Anterior cingulate cortex (tissue), 58 donors: ENCODE measurements at places on chromosomes 2 and 18.

DNA sequence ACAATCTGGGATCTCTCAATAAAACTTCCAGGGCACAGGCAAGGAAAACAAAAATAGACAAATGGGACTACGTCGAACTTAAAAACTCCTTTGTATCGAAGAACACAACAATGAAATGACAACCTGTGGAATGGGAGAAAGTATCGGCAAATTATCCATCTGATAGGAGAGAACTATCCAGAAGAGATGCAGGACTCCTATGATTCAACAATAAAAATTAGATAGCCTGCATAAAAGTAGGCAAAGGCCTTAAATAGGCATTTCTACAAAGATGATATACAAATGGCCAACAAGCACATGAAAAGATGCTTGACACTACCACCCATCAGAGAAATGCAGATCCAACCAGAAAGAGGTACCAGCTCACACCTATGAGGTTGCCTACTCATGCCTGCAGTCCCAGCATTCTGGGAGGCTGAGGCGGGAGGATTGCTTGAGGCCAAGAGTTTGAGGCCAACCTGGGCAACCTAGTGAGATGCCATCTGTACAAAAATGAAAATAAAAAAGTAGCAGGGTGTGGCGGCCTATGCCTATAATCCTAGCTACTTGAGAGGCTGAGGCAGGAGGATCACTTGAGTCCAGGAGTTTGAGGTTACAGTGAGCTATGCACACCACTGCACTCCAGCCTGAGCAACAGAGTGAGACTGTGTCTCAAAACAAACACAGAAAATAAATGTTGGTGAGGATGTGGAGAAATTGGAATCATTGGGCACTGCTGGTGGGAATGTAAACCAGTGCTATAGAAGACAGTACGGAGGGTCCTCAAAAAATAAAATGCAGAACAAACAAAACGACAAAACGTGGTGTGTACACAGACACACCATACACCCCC lies 21.6 kb downstream of the TWIST2 start:
- DNase-seq: no peak

DNA sequence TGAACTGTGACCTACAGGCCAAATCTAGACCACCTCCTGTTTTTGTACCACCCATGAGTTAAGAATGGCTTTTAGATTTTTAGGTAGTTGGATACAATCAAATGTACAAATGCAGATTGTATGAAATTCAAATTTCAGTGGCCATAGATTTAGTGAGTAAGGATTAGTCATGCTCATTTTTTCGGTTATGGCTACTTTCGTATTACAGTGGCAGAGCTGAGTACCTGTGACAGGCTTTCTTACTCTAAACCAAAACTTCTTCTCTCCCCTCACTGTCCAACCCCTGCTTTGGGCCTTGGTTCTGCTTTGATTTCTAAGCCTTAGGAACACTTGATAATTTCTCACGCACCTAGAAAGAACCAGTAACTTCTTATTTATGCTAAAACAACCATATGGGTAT lies 82.1 kb downstream of the CDC42EP3 start:
- no peak for DNase-seq

DNA sequence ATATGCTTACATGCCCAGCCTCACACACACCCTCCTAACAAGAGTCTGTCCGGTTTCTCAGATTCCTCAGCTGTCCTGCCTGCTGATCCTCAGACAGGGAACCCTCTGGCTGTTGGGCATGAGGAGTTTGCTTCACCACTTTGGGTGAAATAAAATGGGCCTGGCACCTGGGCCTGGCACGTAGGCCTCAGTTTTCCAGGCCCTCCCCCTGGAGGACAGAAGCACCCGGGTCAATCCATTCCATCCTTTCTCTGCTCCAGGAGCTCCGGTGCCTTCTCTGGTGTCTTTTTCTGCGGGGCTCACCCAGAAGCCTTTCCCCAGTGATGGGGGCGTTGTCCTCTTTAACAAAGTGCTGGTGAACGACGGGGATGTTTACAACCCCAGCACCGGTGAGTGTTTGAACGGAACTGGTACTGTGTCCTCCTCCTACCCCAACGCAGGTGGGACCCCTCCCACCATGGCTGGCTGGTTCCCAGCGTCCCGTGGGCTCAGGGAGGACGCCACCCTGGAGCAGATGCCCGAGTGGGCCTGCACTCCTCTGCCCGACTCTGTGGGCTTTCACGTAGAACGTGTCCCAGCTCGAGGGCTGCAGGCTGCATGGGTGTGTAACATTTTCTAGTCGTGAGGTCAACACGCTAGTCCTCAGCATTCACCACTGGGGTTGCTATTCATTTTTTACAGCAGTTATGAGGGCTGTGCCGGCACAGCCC lies 62.8 kb downstream of the EMILIN2 start:
- DNase-seq: no peak

- DNase-seq: no peak
Measured at GRCh38 chr2:220991972-220992371, 580.1 kb downstream of the EPHA4 start.

- DNase-seq: no peak
Measured at GRCh38 chr2:196985511-196986183, 59.1 kb upstream of the PGAP1 start.

DNA sequence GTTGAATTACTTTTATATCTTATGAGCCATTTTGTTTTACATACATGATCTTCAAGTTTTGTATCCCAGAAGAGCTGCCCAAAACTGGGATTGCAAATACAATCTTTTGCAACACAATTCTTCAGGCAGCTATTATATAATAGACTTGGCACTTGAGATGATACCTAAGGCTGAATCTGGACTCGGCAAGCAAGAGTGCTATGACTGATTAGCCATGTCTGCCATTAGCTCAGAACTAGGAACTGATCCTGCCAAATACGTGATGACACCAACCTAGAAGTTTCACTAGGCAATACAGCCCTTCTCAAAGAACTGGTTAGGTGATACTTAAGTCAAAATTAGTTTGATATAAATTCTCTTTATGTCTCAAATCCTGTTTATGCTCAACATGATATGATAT lies 619.6 kb downstream of the CPS1 start:
- no peak for DNase-seq

DNA sequence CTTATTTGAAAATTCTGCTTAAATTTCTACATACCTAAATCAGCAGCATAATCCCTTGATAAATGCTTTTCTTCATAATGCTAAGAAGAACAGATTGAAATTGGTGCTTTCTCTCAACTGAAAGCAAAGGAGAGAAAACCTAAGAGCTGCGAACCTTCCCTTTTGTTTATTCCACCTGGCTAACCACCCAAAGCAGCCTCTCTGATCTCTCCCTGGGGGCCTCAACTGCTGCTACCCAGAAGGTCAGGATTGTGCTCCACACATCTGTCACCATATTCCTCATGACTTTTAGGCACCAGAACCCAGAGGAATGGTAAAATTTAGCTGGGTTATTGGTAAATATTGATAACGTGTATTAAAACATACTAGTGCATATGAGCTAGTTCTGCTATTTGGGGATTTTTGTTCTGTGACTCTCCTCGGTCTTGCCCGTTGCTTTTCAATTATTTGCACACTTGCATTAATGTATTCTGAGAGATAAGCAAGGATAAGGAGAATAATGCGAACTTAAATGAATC lies 334.1 kb downstream of the RIT2 start:
- no peak for DNase-seq

DNA sequence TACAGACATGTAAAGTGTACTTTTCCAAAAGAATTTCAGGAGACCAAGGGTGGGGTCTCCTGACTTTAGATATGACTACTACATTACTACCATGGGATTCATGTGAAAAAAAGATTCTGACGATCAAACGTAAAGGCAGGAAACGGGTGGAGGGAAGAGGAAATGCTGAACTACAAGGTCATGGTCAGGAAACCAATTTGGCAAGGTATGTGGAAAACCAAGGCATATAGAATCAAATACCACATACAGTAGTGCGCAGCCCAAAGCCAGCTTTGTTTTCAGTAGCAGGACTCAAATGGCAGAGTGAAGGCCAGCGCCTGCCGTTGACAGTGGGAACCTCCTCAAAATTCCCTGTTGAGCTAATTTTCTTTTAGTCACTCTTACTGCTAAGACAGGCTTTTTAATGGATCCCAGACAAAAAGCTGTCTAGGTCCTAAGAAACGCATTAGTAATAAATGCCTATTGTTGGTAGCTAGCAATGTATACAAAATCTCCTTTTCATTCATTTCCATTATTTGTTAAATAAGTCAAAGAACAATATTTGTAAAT lies 57.6 kb upstream of the SERTAD2 start:
- no peak for DNase-seq

- DNase-seq: no peak
Measured at GRCh38 chr18:22348521-22349316, 69.0 kb downstream of the CTAGE1 start.

DNA sequence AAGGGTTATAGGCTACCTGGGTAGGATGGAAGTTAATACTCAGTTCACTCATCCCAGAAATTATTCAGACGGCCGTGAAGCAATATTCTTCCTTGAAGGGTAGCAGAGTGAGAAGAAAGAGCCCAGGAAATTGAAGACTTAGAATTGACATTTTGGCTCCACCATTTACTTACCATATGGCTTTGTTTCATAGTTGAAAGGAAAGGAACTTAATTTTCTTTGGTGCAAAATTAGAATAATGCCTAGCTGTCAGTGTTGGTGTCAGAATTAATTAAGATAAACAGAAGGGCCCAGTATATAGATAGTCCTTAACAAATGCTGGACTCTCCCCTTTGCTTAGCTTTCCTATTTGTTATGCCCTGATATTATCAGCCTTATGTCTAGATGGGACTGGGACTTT lies 263.2 kb downstream of the KCNJ3 start:
- no peak for DNase-seq

- DNase-seq: no peak
Measured at GRCh38 chr2:218448934-218449333, 30.0 kb downstream of the VIL1 start.

DNA sequence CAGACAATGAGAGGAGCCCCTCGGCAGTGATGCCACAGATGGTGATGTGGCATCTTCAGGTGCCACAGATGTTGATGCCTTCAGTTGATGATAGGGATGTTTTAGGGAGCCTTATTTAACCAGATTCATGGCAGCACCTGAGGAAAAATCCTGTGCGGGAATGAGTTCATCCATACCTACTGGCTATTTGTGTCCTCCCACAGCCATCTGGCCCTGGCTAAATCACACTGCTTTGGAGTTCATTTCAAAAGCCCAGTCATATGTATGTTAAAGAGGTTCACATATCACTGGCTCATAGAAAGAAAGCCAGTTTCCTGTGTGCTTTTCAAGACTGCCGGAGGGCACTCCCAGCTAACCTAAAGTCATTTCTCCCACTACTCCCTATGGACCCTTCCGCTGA lies 131.3 kb downstream of the MCFD2 start:
- no peak for DNase-seq

DNA sequence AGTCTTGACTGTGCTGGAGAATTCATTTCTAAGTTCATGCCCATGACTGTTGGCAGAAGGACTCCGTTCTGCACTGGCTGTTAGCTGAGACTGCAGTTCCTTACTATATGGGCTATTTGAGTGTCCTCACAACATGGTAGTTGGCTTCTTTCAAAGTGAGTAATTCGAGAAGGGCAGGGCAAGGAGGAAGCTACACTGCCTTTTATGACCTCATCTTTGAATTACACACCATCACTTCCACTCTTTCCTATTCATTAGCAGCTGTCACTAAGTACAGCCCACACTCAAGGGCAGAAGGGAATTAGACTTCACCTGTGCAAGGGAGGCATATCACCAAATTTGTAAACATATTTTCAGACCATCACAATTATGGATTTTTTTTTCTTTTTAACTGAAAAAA lies 55.9 kb upstream of the EPAS1 start:
- no peak for DNase-seq

DNA sequence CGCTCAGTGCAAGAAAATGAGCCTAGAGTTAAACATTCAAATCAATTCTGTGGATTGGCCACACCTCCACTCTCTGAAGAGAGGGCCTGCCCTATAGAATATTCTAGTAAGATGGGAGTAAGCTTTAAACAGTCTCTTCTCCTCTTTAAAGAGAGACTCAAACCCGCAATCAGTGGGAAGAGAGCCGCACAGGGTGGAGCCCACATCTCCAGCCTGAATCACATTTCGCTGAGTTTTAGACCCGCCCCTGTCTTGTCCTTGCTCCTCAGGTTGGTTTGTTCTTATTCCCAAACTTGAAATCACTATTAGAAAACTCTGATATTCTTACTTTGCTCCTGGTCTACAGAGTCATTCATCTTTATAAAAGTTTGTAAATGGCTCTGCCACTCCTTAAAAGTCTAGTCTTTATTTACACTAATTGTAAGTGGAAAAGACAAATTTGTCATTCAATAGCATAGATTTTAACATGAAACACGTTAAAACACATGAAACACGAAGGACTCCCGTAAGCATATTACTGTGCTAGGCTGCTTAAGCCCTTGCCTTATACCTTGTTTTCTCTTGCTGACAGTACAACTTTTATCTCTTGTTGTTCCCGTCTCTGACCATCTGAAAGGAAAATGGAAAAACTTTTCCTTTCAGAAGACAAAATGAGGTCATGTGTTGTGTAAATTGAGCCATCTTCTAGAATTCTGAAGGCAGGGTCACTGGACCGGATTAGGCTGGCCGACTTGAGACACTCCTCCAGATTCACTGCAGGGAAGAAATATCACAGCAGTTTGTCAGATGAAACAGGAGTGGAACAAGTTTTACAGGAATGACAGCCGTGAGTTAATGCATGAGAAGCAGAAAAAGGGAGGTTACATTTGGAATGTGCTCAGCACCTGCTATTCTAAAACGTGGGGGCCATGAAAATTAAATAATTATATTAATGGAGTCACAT lies 5.6 kb downstream of the DSC1 start:
- DNase-seq: no peak
